ENCODE measurements at places on chromosomes 12 and 14.

DNA sequence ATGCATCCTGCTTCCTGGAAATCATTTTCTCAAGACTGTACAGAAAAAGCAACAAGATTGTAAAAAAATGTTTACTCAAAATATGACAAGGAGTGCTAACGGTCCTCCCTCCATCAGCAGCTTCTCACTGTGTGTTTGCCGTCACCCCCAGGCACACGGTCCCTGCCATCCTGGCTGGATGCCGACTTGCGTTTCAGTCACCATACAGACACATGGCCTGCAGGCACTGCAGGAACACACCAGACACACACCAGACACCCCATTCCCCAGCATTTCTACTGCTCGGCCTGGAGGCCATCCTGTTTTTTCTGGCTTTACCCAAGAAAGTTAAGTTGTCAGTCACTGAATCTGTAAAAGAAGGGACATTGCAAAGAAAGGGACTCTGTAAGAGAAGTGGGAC, 10.8 kb downstream of the KCNK10 start:
- no peak for DNase-seq

- DNase-seq = no peak
Measured at GRCh38 chr12:52876372-52876771, 27.6 kb upstream of the KRT78 start.

DNA sequence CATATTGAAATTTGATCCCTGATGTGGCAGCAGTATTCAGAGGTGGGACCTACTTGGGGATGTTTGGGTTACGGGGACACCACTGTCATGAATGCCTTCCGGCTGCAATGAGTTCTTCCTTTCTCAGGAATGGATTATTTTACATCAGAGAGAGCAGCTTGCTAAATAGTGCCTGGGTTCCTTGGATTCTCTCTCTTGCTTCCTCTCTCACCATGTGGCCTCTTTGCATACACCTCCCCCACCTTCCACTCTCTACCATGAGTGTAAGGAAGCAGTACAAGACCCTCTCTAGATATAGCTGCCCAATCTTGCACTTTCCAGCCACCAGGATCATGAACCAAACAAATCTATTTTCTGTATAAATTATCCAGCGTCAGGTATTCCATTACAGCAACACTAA, 15.4 kb upstream of the SCAF11 start:
- DNase-seq = no peak

DNA sequence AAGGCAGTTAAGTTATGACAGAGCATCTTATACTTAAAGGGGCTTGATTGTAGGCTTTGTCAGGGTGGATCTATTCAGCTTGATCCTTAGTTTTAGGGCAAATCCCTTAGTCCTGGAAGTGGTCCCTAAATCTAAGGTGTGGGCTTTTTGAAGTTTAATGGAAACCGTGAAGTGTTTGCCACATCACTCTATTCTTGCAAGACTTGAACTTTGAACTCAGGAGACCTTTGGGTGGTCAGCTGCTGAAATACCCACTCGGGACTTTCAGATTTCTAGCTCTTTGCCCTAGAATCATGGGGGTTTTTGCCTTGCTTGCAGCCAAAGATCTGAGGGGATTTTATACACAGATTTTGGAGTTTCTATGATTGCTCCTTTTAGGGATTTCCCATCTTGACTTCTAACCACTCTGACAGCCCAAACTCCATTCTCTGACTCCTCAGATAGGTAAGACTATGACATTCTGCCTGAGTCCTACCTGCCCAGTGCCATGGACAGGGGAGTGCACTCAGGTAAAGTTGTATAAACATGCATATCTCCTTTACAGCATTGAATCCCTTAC, 39.9 kb downstream of the SNAPC1 start:
- DNase-seq = no peak

DNA sequence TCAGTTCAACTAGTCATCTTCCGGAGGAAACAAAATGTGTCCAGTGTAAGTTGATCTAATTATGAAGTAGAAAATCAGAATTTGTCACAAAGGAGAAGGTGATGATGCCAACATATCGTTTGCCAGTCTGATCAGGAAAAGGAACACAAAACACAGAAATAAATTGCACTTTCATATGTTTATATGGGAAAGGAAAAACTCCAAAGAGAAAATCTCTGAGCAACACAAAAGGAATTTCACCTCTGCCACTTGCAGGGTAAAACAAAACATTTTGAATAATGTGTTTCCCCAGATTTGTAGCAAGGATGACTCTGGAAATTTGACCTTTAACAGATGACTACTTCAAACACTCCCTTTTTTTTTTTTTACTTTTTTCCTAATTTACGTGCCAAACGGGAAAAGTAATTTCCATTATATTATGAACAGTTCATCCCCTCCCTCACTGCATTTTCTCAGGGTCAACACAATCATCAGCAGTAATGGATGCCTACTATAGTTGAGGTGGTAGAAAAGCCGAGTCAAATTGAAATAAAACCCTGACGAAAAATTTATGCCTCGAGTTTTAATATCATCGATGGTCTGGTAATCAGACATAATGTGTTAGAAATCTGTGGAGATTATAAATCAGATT, 25.6 kb downstream of the MGAT4C start:
- DNase-seq = no peak

DNA sequence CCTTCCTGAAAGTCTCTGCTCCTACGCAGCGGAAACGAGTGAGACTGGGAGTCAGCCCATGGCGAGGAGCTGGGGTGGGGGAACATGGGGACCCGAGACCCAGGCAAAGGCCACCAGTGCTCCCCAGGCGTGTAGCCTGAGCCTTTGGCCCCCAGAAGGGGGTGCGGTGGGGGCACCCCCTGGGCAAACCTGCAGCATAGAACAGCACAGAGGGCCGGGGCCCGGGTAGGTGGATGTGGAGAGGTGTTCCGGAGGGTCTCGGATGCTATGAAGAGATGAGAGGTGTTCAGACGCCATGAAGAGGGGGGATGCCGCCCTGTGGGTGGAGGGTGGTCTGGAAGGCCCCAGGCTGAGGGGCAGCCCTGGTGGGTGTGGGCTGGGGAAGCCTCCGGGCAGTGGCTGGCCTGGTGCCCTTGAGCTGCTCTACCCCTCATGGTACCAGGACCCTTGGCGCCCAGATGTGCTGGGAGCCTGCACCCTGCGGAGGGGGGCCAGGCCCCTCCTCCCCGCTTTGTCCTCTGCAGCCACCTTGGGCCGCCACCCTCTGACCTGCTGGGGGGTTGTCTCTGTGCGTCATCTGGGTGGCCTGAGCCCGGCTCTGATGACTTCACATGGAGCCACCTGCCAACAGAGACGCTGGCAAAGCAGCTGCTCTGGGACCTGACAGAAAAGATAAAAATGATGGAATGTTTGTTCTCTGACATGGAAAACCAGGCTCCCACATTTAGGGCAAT, 83.4 kb downstream of the KIF26A start:
- DNase-seq = no peak

- DNase-seq = no peak
Measured at GRCh38 chr14:105015905-105016304, 5.0 kb downstream of the CDCA4 start.

Measured in CD4-positive, alpha-beta T cell treated with Interleukin-4 for 1 hour (primary cell).